ENCODE measurements at places on chromosomes 3 and 15.

DNA sequence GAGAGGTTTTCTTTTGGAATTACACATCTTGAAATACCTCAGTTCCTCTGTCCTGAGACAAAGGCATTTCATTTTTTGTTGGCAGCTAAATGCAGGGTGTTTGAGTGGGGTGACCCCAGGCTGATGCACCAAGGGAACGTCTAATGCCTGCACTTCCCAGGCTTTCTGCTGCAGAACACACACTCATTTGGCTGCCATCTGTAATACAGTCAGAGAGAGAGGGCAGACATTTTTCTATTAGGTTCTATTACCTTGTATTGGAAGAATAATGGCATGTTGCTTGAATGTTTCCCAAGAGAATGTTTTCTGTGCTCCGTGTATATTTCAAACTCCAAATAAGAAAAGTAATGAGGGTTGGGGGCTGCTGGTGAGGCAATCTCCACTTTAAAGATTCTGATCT lies 87.1 kb downstream of the PTPRG start:
- no peak for DNase-seq

- no peak for DNase-seq
Measured at GRCh38 chr3:51375136-51375535, 10.0 kb upstream of the MANF start.

DNA sequence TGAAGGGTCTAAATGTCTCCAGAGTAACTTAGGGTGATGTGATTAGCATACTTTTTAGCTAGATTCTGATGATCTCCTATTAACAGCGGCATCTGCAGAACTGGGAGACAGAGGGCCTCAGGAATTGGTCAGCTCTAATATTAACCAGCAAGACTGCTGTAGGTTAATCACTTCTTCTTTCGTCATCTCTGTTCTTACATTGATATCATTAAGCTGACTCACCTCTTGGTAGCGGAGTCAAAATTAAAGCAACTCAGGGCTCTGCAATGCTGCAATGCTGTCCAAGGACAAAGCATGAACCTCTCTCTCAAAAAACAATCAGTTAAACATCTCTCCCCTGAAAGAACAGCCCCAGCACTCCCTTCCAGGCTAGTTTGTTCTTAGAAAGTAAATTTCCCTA lies 57.5 kb upstream of the TRA2B start:
- DNase-seq, result no peak

GRCh38 chr3:138898301-138898700 lies 48.6 kb downstream of the FOXL2 start:
- no peak for DNase-seq
